Brain (organoid and tissue), 16 donors: ENCODE measurements at places on chromosomes 2 and 18.
A peak's percentile ranks its signal among the peaks of the same experiment; 100 is the strongest.

- DNase-seq = no peak
Measured at GRCh38 chr2:120271711-120272379, 19.2 kb downstream of the RALB start.

GRCh38 chr2:98778151-98778550, 47.2 kb upstream of the MGAT4A start:
- DNase-seq = no peak

DNA sequence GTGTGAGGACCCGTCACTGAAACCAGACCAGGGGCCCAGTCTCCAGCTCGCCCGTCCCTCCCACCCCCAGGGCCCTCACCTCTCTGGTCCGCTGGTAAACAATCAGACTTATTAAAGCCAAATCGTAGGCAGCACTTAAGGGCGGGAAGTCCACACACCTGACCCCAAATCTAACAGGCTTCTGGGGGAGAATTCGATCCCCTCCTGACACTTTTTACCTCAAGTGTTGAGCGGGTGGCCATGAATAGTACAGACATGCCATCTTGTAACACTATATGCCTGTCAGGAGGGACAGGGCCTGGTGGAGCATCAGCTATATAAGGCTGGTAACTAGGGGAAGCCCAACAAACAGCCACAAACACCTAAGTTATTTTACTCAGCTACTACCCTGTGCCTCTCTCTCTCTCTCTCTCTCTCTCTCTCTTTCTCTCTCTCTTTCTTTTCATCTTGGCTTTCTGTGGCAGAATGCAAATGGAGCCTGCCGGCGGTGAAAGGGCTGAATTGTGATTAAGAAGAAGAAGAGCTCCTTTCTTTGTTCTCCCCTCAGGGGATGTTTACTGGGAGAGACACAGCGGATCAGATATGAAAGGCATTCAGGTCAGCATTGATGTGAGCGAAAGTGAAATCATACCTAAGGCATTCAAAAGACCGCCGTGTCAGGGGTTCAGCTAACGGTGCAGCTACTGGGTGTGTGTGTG, 9.5 kb downstream of the ZEB2 start:
- peak; percentile 86 for DNase-seq

DNA sequence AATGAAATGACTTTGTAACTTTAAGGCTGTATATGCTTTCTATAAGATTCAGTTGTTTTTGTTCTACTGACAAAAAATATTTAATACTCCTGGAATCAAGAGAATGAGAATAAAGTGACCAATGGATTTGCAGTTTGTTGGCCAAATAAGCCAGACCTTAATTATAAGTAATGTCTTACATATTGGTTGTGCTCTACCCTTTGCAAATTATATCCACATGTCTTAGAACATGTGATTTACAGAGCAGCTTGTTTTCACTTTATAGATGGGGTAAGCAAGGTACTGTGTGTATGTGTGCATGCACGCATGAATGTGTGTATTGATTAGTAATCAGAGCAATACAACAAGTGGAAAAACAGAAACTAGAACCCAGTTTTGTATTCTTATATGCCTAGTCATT, 59.1 kb downstream of the RMDN2 start:
- no peak for DNase-seq

DNA sequence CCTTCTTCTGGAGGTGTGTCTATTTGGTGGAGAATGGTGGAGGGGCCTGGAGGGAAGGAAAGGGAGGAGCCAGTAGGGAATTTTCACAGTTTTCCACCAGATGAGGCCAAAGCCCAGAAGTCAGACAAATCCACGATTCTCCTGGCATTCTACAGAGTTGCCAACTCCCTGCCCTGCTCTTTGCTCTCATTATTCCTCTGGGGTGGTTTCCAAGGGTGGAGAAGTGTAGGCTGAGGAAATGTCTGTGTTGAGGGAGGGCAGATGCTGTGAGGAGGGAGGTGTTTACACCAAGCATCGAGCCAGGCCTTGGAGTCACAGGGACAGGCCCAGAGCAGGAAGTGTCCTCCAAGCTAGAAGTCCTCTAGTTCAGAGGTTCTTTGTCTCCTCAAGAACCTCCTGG, 124.1 kb upstream of the LGALSL start:
- DNase-seq = no peak

GRCh38 chr18:76850112-76850511, 27.8 kb downstream of the ZNF236 start:
- DNase-seq = no peak

- no peak for DNase-seq
Measured at GRCh38 chr18:76981396-76981968, 151.1 kb downstream of the MBP start.

DNA sequence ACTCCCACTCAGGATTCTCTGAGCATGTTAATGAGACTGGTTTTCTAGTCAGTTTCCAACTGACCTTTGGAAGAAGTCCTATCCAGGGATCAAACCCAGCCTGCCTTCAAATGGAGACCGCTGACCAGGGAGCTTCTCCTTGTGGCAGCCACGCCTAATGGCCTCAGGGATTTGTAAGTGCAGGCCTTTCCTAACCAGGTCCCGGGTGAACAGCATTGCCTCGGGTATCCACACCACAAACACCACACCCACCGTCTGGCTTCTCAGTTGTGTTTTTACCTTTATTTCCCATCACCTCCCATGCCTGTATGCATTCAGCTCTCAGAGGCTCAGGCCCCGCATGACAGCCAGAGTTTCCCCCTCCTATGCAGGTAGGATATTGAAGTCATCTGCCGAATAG, 406.3 kb upstream of the HS6ST1 start:
- DNase-seq = no peak

DNA sequence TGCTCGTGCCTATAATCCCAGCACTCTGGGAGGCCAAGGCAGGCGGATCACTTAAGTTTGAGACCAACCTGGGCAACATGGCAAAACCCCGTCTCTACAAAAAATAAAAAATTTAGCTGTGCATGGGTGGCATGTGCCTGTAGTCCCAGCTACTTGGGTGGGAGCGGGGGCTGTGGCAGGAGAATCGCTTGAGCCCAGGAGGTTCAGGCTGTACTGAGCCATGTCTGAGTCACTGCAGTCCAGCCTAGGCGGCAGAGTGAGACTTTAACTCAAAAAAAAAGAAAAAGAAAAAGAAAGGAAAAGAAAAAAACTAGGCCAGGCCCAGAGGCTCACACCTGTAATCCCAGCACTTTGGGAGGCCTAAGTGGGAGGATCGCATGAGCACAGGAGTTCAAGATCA, 30.8 kb downstream of the TWSG1 start:
- no peak for DNase-seq

GRCh38 chr2:8548619-8549150, 133.2 kb upstream of the ID2 start:
- DNase-seq = no peak

GRCh38 chr2:33047939-33048338, 101.2 kb downstream of the LTBP1 start:
- DNase-seq = no peak

GRCh38 chr2:160532388-160532787, 38.8 kb upstream of the RBMS1 start:
- no peak for DNase-seq

- DNase-seq = peak; percentile 78
Measured at GRCh38 chr2:27494944-27495554, at the start of gene FNDC4. TSS of gene FNDC4 (minus strand) at chr2:27495200. CDS start at chr2:27494679, 521 bp downstream.

- DNase-seq = peak; percentile 90
Measured at GRCh38 chr2:229098801-229099200, 172.3 kb downstream of the PID1 start.

GRCh38 chr2:173058097-173058496, 17.5 kb upstream of the MAP3K20 start:
- no peak for DNase-seq

- DNase-seq = no peak
Measured at GRCh38 chr2:166239548-166239947, 111.7 kb upstream of the SCN1A start.

GRCh38 chr2:62801814-62802523, 96.5 kb downstream of the EHBP1 start:
- DNase-seq = no peak

GRCh38 chr2:113342650-113343049, 63.9 kb upstream of the PAX8 start:
- no peak for DNase-seq

DNA sequence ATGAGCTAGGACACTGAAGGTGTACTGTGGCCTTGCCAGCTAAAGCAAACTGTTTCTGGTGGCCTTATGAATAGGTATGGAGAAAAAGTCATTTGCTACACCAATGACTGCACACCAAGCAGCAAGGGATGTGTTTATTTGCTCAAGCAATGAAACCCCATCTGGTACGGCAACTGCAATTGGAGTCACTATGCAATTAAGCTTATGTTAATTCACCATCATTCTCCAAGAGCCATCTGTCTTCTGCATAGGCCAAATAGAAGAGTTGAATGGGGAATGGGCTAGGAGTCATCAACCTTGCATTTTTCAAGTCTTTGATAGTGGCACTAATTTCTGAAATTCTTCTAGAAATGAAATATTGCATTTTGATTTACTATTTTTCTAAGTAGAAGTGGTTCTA, 372.0 kb downstream of the KCNJ3 start:
- DNase-seq = peak; percentile 49

DNA sequence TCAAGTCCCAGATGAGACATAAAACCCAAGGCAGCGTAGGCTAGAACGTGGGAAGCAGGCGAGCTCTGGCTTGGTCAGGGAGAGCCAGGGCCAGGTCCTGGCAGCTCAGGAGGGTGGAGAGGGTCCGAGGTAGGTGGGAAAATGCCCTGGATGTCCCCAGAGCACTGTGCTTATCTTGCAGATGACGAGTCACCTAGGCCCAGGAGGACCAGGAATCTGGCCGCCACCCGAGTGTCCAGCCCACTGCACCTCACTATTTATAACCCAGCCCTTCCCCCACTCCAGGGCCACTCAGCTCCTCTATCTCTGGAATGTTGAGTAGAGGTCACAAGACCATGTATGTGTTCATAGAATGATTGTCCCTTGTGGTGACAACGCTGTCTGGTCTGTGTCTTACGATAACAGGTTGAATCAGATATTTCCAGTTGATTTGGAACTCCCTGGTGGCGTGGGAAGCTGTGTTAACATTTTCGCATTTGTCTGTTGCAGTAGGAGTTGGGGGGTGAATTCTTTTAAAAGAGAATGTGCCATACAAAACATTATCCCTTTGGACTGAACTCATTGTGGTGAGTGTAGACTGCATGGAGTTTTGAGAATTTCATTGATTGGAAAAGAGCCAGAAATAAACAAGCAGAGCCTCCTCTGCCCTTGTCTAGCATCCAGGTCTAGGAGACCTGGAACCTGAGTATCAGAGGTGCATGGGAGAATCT, 47.5 kb downstream of the EMILIN2 start:
- DNase-seq = no peak

GRCh38 chr2:95296880-95297487, at the start of gene KCNIP3:
TSS of gene KCNIP3 (plus strand) at chr2:95297347. CDS start at chr2:95297439, 92 bp downstream.
- DNase-seq = peak; percentile 82
